Naive thymus-derived CD4-positive, alpha-beta T cell (primary cell): ENCODE measurements at places on chromosomes 6 and 20.

GRCh38 chr6:38284802-38285394 lies 354.8 kb downstream of the BTBD9 start:
- DNase-seq, result no peak
- H3K36me3 ChIP-seq, result no peaks in the 10 kb centered on the region
- H3K4me1 ChIP-seq, result no peaks in the 10 kb centered on the region

- peaks cover 9% of the 10 kb centered on the region for H3K4me1 ChIP-seq
- H3K27ac ChIP-seq, result no peak overlapping the region
- DNase-seq, result no peak
Observed at GRCh38 chr20:5104479-5104878, 15.3 kb downstream of the PCNA start.

GRCh38 chr20:54200487-54201267 lies 7.2 kb upstream of the PFDN4 start:
- H3K27me3 ChIP-seq, result no peaks in the 10 kb centered on the region
- H3K27ac ChIP-seq, result no peak overlapping the region
- H3K4me3 ChIP-seq, result no peak overlapping the region
- no peaks in the 10 kb centered on the region for H3K36me3 ChIP-seq

- H3K4me3 ChIP-seq, result no peak overlapping the region
- H3K27me3 ChIP-seq, result no peaks in the 10 kb centered on the region
- no peaks in the 10 kb centered on the region for H3K36me3 ChIP-seq
- H3K27ac ChIP-seq, result no peak overlapping the region
- peaks cover 23% of the 10 kb centered on the region for H3K4me1 ChIP-seq
Observed at GRCh38 chr6:107813555-107814194, 10.4 kb downstream of the SCML4 start.

DNA sequence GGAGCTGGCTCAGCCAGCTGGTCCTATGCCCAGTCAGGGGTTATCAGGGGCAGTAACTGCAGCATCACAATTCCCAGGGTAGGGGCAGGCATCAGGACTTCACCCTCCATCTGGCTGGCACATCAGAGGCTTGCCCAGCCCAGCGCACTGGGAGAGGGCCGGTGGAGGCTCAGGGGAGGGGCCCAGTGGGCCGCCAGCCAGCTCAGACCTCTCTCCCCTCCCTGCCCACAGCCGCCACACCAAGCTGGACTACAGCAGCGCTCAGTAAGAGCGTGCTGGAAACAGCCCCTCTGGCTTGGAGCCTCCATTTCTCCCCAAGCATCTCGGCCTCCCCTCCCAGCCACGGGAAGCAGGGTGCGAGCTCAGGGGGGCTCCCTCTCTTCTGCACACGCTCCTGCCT lies 22.0 kb downstream of the ADA start:
- H3K4me1 ChIP-seq, result no peaks in the 10 kb centered on the region
- DNase-seq, result no peak
- H3K36me3 ChIP-seq, result peaks cover 80% of the 10 kb centered on the region
- H3K27me3 ChIP-seq, result no peaks in the 10 kb centered on the region
- H3K27ac ChIP-seq, result no peak overlapping the region
